GM23248 (cell line): ENCODE measurements at places on chromosomes 13 and 19. TPM values are rescaled to one million over a fixed set of nuclear protein-coding genes. Genes with fewer than 3 reads are reported as not detected.
A peak's percentile ranks its signal among the peaks of the same experiment; 100 is the strongest.

Gene CEACAM4
- not detected in 2 replicates for polyA plus RNA-seq

Gene SIGLEC9
- not detected in 2 replicates for polyA plus RNA-seq

Gene LINGO3
- not detected in 2 replicates for polyA plus RNA-seq

Gene SLC25A41
- polyA plus RNA-seq, result not detected in 2 replicates

Gene PTPRH
- 0.28 and 0.49 TPM in 2 replicates for polyA plus RNA-seq

- peaks cover 9% of the 10 kb centered on the region for H3K4me1 ChIP-seq
- H3K27ac ChIP-seq, result no peak overlapping the region
- peak; percentile 45 for DNase-seq
- peaks cover 16% of the 10 kb centered on the region; the same call in 1 of the 2 replicates for H3K36me3 ChIP-seq
- H3K4me3 ChIP-seq, result peak overlapping the region; percentile 18; the same call in 1 of the 2 replicates
These were observed 3.8 kb downstream of the RFXAP start for GRCh38 chr13:36822785-36823184.

GRCh38 chr19:1680976-1681375 is 28.6 kb upstream of the TCF3 start:
- DNase-seq, result no peak
- no peak overlapping the region for H3K4me3 ChIP-seq
- H3K27me3 ChIP-seq, result peaks cover 26% of the 10 kb centered on the region
- no peaks in the 10 kb centered on the region for H3K36me3 ChIP-seq
- no peaks in the 10 kb centered on the region for H3K4me1 ChIP-seq

DNA sequence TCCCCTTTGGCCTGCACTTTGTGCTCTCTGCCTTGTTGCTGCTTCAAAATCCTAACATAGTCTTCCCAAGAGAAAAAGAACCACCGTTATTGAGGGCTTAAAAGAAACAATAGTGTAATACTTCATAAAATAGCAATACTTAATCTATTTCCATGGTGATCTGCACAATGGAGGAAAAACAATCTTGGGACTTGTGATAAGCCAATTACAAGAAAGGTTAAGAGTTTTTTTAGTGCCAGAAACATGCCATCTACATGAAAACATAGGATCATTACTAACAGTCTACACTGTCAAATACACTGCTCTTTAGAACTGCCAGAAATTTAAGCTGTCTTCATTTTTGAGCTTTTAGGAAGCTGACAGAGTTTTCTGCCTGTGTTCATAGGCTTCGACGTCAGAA is 54.1 kb upstream of the MAB21L1 start:
- no peak overlapping the region for H3K4me3 ChIP-seq
- DNase-seq, result no peak
- no peaks in the 10 kb centered on the region for H3K27me3 ChIP-seq
- no peaks in the 10 kb centered on the region for H3K4me1 ChIP-seq

DNA sequence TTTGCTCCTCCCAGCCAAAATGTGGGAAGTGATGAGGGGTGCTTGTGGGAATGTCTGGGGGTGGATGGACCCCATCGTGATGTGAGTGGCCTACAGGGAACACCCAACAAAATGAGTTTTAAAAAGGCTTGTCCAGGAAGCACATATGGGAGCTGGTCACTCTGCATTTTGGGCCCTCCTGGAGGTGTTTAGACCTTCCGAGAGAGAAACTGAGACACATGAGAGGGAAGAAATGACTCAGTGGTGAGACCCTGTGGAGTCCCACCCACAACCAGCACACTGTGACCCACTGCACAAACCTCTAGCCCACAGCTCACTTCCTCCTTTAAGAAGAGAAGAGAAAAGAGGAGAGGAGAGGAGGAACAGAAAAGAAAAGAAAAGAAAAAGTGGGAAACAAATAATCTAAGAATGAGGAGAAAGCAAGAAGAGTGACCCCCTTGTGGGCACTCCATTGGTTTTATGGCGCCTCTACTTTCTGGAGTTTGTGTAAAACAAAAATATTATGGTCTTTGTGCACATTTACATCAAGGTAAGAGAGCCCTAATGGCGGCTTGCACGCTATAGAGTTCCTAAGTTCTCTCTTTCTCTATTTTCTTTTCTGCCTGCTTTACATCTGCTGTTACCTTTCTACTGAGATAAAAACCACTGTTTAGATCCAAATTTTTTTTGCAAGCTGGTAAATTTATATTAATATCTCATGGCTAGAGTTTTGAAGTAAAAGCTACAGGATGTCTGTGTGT is 13.3 kb upstream of the LILRB1 start:
- no peak overlapping the region for H3K27ac ChIP-seq
- no peak overlapping the region for H3K4me3 ChIP-seq
- H3K4me1 ChIP-seq, result no peaks in the 10 kb centered on the region

DNA sequence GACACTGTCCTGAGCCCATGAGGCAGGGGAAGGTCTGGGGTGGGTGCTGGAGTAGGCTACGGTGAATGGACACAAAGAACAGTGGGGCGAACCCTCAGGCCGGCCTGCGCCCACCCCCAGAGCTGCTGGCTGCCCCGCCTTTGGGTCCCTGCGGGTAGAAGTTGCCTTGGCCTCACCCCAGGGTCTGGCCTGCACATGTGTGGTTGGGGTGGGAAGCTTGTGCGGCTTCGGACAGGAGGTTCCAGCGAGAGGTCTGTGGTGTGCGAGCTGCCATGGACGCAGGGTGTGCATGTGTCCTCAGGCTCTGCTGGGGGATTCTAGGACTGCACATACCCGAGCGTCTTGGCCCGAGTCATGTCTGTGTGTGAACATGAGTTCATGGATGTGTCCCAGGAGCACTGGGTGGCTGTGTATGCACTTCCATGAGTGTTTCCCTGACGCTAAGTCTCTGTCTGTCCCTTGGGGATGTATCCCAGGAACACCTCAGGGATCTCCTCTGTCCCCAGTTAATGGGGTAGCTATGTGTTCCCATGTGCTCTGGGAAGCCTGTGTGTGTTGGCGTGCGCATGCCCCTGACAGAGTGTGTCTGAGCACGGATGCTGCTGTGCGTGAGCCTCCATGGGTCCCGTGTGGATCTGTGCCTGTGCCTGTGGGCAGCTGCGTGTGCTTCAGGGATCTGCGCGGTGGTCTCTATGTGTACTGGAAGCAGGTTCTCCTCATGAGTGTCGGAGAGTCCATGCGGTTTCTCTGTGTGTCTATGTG is 20.8 kb upstream of the POU2F2 start:
- H3K4me1 ChIP-seq, result no peaks in the 10 kb centered on the region
- peaks cover 56% of the 10 kb centered on the region for H3K27me3 ChIP-seq
- no peaks in the 10 kb centered on the region for H3K36me3 ChIP-seq
- no peak overlapping the region for H3K4me3 ChIP-seq

- peaks cover 5% of the 10 kb centered on the region; the same call in 1 of the 2 replicates for H3K4me1 ChIP-seq
- DNase-seq, result no peak
- H3K4me3 ChIP-seq, result no peak overlapping the region
- no peaks in the 10 kb centered on the region; the same call in 1 of the 2 replicates for H3K36me3 ChIP-seq
These were observed 32.9 kb downstream of the PAN3 start for GRCh38 chr13:28171266-28171665.

GRCh38 chr19:42092350-42092749 is 16.4 kb downstream of the ZNF574 start:
- peaks cover 17% of the 10 kb centered on the region for H3K4me1 ChIP-seq
- H3K27me3 ChIP-seq, result no peaks in the 10 kb centered on the region
- peak; percentile 37 for DNase-seq
- H3K36me3 ChIP-seq, result no peaks in the 10 kb centered on the region
- H3K27ac ChIP-seq, result no peak overlapping the region
- no peak overlapping the region for H3K4me3 ChIP-seq

- H3K36me3 ChIP-seq, result no peaks in the 10 kb centered on the region
- peaks cover 24% of the 10 kb centered on the region for H3K27me3 ChIP-seq
- H3K27ac ChIP-seq, result no peak overlapping the region
- DNase-seq, result peak; percentile 21
These were observed 142.5 kb downstream of the LACC1 start for GRCh38 chr13:44022196-44022595.

DNA sequence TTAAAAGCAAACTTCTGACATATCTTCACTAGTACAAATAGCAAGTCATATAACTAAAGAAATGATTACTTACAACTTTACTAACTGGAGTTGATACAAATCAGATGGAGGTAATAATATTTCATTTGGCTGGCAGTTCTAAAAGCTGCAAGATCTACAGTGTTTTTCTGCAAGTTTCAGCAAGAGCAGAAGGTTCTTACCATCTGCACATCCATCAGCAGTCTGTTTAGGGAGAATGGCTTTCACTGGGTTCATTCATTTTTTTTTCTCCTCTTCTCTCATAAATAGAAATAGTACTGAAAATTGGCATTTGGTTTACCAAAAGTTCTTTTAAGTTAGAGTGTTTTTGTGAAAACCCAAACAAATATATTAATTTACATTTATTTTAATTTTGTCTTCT is 3.1 kb upstream of the SHISA2 start:
- peaks cover 57% of the 10 kb centered on the region for H3K27me3 ChIP-seq
- H3K27ac ChIP-seq, result no peak overlapping the region
- H3K4me3 ChIP-seq, result no peak overlapping the region
- no peaks in the 10 kb centered on the region for H3K4me1 ChIP-seq
- H3K36me3 ChIP-seq, result no peaks in the 10 kb centered on the region

DNA sequence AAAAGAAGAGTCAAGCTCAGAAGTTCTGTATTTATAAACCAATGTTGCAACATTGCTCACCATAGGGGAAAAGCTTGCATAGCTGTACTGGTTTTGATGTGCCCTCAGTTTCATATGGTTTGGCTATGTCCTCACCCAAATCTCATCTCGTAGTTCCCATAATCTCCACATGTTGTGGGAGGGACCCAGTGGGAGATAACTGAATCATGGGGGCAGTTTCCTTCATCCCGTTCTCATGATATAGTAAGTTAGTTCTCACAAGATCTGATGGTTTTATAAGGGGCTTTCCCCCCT is 73.9 kb downstream of the TNFRSF19 start:
- H3K4me3 ChIP-seq, result no peak overlapping the region
- no peaks in the 10 kb centered on the region for H3K36me3 ChIP-seq
- DNase-seq, result no peak
- no peaks in the 10 kb centered on the region for H3K4me1 ChIP-seq
- H3K27ac ChIP-seq, result no peak overlapping the region
- no peaks in the 10 kb centered on the region for H3K27me3 ChIP-seq

GRCh38 chr13:77975358-77976042 is 56.9 kb upstream of the EDNRB start:
- no peak overlapping the region for H3K4me3 ChIP-seq
- no peak for DNase-seq
- H3K27me3 ChIP-seq, result no peaks in the 10 kb centered on the region
- H3K36me3 ChIP-seq, result no peaks in the 10 kb centered on the region
- H3K27ac ChIP-seq, result no peak overlapping the region

DNA sequence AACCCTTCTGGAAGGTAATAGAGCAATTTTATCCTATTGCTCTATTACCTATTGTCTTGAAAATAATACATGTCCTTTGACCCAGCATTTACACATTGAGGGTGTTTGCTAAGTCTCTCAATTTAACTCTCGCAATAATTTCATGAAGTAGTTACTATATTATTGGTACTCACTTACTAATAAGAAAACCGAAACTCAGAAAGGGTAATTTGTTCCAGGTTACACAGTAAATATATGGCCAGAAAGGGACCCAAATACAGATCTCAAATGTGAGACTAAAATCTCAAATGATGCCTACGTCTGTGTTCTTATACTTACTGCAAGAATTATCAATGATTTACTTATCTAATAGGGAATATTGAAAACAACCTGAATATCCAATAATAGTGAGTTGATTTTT is 29.7 kb upstream of the FAM216B start:
- DNase-seq, result no peak
- no peak overlapping the region for H3K4me3 ChIP-seq
- peaks cover 13% of the 10 kb centered on the region for H3K4me1 ChIP-seq
- H3K27me3 ChIP-seq, result no peaks in the 10 kb centered on the region
- no peak overlapping the region for H3K27ac ChIP-seq

DNA sequence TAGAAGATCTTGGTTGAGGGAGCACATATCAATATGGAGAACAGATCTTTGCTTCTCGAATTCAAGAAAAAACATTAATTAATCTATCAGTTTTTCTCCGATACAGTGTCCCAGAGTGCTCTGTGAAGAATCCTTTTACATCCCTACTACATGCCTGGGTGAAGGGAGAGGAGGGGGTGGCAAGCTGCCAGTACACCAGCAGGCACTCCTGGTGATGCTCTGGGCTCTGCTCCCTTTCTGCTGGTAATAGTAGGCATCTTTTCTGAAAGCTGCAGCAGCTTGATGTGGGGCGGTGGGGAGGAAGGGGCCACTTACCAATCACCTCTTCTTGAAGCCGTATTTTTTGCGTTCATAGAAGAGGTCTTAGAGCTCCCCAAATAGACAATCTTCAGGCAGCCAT is 30.7 kb downstream of the PBX4 start:
- H3K4me3 ChIP-seq, result no peak overlapping the region
- no peaks in the 10 kb centered on the region for H3K27me3 ChIP-seq
- H3K27ac ChIP-seq, result no peak overlapping the region
- H3K4me1 ChIP-seq, result peaks cover 13% of the 10 kb centered on the region
- no peaks in the 10 kb centered on the region for H3K36me3 ChIP-seq
- DNase-seq, result no peak

GRCh38 chr13:21696865-21697448 is 26.1 kb downstream of the FGF9 start:
- H3K4me3 ChIP-seq, result no peak overlapping the region
- no peaks in the 10 kb centered on the region; the same call in 1 of the 2 replicates for H3K27me3 ChIP-seq
- no peaks in the 10 kb centered on the region for H3K36me3 ChIP-seq
- H3K27ac ChIP-seq, result no peak overlapping the region

- no peak overlapping the region for H3K4me3 ChIP-seq
- no peak overlapping the region for H3K27ac ChIP-seq
- H3K36me3 ChIP-seq, result no peaks in the 10 kb centered on the region
- peaks cover 39% of the 10 kb centered on the region for H3K4me1 ChIP-seq
- no peaks in the 10 kb centered on the region for H3K27me3 ChIP-seq
These were observed 376.7 kb downstream of the LIG4 start for GRCh38 chr13:107838588-107839161.

DNA sequence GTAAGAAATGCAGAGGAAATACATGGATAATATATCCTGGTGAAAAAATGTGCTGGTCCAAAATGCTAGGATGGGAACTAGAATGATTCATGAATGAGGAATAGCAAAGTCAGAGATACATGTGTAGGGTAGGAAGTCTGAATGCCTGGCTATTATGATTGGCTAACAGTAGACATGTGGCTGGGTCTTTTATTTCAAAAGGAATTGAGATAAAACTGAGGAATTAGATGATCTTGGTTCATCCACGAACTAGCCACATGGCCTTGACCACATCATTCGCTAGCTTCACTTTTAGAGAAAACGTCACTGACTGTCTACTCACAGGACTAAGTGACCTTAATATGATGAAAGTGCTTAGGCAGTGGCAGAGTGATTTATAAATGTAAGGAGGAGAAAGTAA is 103.1 kb downstream of the TRPC4 start:
- H3K4me3 ChIP-seq, result no peak overlapping the region
- no peaks in the 10 kb centered on the region for H3K27me3 ChIP-seq
- H3K27ac ChIP-seq, result no peak overlapping the region
- peak; percentile 4 for DNase-seq
- H3K4me1 ChIP-seq, result no peaks in the 10 kb centered on the region

GRCh38 chr13:26485786-26486185 is 71.7 kb upstream of the WASF3 start:
- H3K4me3 ChIP-seq, result no peak overlapping the region
- H3K27me3 ChIP-seq, result no peaks in the 10 kb centered on the region
- DNase-seq, result peak; percentile 69
- peaks cover 7% of the 10 kb centered on the region; the same call in 1 of the 2 replicates for H3K4me1 ChIP-seq

DNA sequence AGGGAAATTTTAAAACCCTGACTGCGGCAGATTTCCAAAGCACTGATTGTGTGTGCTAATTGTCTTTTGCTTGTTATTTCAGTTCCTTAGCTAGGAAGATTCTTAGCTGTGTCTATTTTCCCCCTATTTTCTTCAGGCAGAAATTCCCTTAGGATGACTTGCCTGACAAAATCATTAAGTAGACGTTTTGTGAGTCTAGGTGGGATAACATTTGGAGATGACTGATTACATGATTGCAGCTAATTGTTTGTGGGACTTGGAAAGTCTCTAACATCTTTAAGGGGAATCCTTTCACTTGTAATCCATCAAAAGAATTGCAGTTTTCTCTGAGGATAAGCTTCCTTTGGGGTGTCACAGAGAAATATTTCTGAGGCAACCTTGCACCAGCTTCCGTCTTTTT is 228.0 kb downstream of the OXGR1 start:
- no peak overlapping the region for H3K27ac ChIP-seq
- no peaks in the 10 kb centered on the region for H3K4me1 ChIP-seq
- no peaks in the 10 kb centered on the region for H3K27me3 ChIP-seq
- DNase-seq, result no peak
